ENCODE measurements at places on chromosomes 11 and 22.

- DNase-seq, result no peak
Observed at GRCh38 chr11:394858-395655, 1.0 kb downstream of the PKP3 start.

- DNase-seq, result no peak
Observed at GRCh38 chr11:126135235-126136176, 72.8 kb upstream of the CDON start.

DNA sequence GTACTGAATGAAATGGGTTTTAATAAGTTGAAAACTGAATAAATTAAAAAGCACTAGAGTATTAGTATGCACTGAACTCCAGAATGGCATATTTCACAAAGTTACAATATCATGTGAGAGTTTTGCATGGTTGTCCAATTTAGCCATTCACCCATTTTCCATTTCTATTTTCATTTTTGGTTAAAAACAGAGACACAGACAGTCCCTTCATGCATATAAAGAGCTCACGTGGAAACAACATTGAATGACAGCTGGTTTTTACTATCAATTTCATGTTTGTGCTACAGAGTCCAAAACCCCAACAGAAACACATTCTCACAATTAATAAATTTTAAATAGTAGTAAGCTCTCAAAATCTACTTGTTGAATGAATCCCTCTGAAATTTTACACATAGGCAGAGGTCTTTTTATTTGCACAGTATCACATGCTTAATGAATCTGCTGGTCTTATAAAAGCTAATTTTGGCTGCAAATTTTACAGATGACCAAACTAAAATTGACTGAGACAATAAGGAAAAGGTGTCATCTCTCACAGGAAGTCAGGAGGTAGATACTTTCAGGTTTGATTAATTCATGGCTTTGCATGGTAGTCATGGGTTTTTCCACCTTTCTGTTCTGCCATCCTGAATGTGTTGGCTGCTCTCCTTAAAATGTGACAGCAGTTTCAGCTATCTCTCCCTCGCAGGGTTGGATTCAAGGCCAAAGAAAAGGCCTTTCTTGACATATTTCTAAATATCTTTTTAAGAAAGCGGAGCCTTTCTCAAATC is 20.6 kb upstream of the DDI1 start:
- DNase-seq, result no peak

- DNase-seq, result no peak
Observed at GRCh38 chr11:127006311-127006710, 5.7 kb upstream of the KIRREL3 start.

DNA sequence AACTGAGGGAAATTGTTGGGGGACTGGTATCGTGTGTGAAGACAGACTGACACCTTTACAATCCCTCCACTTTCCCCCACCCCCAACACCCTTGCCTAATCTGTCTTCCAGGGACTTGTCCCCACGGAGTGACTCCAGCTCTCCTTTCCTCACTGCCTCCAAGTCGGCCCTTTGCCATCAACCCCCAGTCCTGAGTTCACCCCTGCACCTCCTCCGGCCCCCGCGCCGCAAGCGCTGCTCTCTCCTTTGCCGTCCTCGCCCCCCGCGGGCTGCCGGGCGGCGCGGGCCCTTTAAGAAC is 183 bp upstream of the ABCG4 start:
- no peak for DNase-seq

- no peak for DNase-seq
Observed at GRCh38 chr11:66745356-66746235, 16.6 kb upstream of the SPTBN2 start.

GRCh38 chr22:17486313-17486712 is 77.0 kb upstream of the SLC25A18 start:
- no peak for DNase-seq

- DNase-seq, result peak; percentile 73
Observed at GRCh38 chr11:12066056-12066798, 44.2 kb upstream of the MICAL2 start.

DNA sequence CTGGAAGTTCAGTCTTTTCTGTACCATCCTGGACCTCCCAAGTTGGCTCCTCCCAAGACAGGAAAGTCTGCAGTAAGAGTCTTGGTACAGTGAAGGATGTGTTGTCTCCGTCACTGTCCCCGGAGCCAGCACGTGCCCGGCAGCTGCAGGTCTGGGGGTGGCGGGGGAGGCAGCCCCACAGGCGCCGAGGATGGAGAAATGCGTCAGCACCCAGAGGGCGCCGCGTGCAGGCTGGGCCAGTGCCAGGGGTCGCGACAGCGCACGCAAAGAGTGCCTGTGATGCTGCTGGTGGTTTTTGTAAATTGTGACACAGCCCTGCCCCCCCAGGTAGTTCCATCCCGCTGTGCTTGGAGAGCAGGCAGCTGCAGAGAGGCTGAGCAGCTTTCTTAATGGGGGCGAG is 1200.5 kb downstream of the BRD1 start:
- DNase-seq, result no peak

DNA sequence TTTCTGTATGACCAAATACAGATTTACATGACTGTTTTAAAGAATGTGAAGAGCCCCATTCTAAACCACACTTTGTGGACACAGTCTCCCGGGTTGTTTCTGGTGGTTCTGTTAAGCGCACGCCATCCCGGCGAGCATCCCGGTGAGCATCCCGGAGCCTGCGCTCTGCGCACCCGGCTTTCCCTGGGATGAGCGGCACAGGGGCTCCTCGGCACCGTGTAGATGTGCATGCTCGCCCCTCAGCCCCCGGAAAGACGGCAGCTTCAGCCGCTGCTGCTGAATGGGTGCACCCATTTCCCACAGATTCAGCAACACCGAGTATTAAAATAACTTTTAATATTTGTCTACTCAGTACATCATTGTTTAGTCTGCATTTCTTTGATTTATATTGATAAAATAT is 36.0 kb downstream of the GLB1L2 start:
- DNase-seq, result no peak

GRCh38 chr11:16604794-16605388 is 133.6 kb upstream of the C11orf58 start:
- DNase-seq, result no peak

- no peak for DNase-seq
Observed at GRCh38 chr11:70176940-70177689, 26.0 kb upstream of the FADD start.

GRCh38 chr22:44404341-44405020 is 91.7 kb upstream of the SHISAL1 start:
- no peak for DNase-seq

DNA sequence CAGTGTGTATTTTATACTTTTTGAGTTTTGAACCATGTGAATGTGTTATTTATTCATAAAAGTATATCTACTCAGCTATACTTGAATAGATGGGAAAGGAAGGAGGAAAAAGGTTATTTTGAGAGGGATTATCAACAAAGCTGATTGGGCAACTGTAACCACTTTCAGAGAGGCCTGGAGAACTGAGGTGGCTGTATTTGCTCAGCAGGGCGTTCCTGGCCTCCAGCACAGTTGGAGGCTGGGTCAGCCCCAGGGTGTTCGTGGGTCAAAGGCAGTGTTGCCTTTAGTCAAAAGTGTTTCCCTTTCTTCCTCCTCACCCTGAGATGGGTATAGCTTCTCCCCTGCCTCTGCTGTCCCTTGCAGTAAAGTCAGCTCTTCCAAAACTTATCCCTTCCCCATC is 26.7 kb downstream of the ASCC2 start:
- no peak for DNase-seq

GRCh38 chr11:27443227-27443626 is 29.4 kb downstream of the LGR4 start:
- DNase-seq, result no peak

DNA sequence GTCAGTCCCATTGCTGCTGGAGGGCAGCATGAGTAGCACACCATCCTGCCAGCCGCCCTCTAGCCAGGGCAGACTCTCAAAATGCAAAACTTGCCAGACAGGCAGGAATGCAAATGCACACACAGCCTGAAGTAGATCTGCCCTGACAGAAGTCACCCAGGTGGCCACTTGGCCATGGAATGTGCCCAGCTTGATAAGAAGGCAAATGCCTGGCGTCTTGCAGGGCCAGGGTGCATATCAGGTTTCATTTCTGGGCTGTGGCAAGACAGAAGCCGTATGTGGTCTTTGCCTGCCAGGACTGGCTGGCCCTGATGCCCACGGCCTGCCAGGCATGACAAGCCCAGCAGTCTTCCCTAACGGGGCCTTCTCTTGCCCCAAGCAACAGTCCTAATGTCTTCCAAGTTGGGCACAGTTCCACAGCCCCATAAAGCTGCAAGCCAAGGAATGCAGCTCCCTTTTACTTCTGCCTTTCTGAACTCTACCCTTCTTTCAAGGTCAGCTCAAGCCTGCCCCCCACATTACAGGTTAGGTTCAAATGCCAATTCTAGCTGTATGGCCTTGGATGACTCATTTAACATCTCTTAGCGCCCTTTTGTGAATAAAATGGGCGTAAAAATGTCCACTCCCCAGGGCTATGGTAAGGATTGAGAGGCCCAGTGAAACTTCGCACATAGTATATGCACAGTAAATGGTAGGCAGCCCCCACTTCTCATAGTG is 29.7 kb downstream of the POU2AF3 start:
- DNase-seq, result no peak

DNA sequence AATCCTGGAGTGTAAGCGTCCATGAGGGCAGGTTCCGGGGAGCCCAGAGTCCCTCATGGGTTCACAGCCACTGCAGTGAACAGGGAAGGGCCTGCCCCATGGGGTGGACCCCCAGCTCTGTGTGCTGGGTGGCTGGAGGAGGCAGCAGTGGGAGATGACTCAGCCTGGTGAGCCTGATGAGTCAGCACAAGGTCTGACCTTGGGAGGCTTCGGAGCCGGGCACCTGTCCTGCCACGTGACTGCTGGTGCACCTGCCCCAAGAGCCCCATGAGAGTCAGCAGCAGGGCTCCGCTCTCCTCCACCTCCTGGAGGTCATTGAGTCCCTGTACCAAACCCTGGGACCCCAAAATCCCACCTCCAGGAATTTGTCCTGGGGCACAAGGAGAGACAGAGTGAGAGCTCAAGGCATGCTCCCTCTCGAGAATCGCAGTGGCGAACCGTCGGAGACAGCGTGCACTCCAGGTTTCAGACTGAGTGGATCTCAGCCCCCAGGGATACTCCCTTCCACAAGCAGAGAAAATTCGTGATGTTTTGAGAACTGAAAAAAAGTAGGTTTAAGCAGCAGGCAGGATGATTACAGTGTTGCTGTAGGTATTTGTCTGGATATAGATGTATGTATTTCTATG is 1221.7 kb downstream of the BRD1 start:
- no peak for DNase-seq

GRCh38 chr11:2526808-2527381 is 82.1 kb downstream of the KCNQ1 start:
- DNase-seq, result no peak

DNA sequence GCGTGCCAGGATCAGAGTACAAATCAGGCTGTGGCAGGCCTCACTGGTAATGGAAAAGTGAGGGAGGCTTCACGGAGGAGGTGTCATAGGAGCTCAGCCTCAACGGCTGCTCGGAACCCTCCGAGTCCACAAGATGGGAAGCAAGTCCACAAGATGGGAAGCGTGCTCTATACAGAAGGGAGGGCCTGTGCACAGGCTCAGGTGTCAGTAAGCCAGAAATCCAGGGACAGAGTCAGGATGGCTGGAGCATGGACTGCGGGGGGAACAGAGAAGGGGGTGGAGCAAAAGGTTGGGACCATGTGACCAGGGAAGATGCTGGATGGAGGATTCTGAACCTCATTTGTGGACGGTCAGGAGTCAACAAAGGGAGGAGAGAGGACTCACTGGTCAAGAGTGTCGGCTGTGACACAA is 3.4 kb upstream of the DPP3 start:
- DNase-seq, result no peak

GRCh38 chr11:35214792-35215193 is 75.8 kb downstream of the CD44 start:
- DNase-seq, result peak; percentile 84

DNA sequence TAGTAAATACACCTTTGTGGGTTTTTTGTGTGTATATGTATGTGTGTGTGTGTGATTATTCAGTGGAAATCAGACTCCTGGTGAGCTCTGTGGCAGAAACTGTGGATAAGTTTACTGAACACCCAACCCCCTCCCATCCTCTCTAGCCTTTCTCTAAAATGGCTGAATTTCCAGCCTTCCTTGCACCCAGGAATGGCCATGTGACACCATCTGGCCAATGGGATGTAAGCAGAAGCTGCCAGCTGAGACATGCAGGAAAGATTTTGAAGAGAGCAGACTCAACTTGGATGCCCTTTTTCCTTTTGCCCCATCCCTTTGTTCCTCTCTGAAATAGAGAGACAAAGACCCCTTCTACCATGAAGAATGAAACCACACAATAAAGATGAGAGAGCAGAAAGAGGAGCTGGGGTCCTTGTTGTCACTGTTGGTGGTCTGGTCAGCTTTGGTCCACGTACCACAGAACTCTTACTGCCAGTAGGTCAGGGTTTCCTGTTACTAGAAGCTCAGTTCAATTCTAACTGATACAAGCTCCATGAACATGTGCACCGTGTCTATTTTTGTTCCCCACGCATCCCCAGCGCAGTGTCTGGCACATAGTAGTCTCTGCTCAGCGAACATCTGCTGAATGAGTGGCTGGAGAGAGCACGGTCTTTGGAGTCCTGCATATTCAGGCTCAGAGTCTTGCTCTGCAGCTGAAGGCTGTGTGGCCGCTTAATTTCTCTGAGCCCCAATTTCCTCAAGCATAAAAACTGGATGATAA is 57.5 kb downstream of the SEZ6L start:
- no peak for DNase-seq

- no peak for DNase-seq
Observed at GRCh38 chr11:133176748-133177147, 355.6 kb downstream of the OPCML start.

GRCh38 chr11:112620621-112621394 is 340.4 kb upstream of the NCAM1 start:
- DNase-seq, result no peak

DNA sequence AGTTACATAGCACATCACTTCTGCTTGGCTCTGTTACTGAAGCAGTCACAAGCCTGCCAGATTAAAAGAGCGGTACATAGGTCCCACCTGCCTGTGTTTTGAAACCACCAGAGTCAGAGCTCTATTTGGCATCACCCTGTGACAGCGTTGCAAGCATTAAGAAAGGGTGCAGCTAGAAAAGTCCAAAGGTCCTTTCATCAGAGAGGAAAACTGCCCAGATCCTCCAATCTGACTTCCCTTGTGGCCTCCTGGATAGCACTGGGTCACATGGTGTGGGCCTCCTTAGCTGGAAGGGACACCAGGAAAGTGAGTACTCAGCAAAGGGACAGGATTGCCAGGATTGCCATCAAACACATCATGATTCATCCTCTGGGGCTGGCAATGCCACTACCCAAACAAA is 22.9 kb downstream of the STX3 start:
- DNase-seq, result no peak

DNA sequence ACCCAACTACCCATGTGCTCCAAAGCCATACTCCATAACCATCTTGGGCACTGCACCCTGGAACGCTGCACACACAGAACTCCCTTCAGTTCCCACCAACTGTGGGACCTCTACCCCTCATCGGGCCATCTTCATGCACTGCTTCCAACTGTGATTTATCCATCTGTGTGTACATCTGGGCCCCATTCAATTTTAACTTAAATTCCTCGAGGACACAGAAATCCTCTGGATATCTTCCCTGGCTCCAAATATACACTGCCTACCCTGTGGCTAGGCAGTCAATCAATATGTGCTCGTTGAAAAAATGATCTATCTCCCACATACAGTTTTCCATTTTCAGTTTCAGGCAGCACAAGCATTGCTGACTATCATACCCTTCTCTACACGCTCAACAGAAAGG is 4.9 kb downstream of the FEZ1 start:
- no peak for DNase-seq
